NCI-H1417 treated with DMSO at 0.1 percent for 48 hours (cell line): ENCODE measurements at places on chromosomes 4 and X.

DNA sequence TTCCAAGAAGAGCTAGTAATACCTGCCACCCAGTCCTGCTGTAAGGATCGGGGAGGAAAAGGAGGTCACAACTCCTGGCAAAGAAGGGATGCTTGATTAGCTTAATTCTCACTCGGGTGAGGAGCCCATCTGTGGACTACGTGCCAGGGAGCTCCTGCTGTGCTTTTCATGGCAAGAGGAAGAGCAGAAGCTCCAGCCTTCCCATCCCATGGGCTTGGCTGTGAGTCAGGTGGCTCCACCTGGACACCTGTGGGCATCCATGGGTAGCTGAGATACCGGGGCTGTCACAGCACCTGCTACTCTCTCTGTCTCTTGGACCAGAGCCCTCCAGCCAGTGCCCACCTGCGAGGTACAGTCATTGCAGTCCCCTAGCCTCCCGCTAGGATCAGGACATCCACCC, 18.0 kb downstream of the CLNK start:
- no peak for DNase-seq

DNA sequence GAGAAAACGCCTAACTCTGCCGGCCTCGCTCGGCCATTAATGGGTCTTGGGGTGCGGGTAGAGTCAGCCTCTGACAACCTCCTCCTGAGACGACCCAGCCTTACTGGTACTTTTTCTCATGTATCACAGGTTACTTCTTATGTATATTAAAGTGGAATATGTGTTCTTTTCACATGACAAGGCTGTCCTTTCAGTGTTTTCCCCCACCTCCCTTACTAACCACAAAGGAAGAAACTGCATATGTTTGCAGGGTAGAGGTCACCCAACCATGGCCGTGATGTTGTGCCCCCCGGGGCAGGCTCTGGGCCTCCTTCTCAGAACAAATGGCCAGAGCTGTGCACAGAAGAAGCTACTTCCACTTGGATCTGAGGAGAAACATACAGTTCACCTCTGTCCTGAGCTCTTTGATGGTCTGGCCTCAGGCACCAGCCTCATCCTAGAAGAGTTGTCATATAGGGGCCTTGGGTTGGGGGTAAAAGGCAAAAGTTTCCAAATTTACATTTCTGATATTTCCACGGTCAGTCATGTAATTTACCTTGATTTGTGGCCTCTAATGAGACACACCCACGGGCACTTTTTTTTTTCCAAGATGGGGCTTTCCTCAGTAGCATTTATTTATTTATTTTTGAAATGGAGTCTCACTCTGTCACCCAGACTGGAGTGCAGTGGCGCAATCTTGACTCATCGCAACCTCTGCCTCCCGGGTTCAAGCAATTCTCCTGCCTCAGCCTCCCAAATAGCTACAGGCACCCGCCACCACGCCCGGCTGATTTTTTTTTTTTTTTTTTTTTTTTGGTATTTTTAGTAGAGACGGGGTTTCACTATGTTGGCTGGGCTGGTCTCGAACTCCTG, 1.9 kb downstream of the SOWAHD start:
- no peak for DNase-seq

DNA sequence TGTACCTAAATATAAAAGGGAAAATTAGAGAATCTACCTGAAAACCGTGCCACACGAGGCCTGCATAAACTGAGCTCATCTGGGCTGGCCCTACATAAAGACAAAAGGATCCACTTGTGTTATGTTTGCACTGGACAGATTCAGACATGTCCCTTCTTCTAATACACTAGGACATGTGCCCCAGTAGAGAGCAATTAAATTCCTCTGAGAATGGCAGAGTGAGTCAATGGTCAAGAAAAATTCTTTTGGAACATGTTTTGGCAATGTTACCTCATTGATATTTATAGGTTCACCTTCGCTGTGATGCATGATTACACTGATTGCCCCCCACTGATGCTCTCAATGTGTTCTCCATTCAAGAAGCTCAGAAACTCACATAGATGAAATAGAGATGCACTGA, 95.2 kb downstream of the MANBA start:
- DNase-seq, result peak; percentile 21

DNA sequence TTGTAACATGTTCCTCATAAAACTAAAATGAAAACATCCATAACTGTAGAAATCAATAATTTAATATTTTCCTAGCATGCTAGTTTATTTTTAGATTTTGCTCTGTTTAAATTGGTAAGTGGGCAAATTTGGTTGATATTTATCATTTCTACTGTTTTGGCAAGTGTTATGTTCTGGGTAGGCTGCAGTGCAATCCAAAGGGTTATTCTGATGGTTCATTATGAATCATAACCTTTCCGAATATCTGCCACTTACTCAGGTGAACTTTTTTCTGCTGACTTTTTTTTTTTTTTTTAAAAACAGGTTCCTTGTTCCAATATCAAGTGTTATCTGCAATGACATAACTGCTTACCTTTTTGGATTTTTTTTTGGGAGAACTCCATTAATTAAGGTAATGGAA, 52.0 kb downstream of the CDS1 start:
- no peak for DNase-seq

DNA sequence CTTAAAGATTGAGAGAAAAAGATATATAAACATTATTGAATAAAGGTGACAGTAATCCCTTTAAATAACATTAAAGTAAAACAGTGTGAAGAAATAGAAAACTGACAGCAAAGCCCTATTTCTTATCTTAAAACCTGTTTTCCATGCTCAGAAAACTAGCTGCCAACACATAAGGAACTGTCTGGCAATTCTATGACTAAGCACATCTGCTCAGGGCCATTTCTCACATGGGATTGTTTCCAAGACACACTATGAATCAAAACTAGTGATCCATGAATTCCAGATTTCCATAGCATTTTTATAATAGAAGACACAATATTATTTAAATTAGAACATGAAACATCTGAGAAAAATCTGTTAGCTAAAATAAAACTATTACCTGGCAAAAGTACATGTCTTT, 113.4 kb downstream of the SCLT1 start:
- no peak for DNase-seq

DNA sequence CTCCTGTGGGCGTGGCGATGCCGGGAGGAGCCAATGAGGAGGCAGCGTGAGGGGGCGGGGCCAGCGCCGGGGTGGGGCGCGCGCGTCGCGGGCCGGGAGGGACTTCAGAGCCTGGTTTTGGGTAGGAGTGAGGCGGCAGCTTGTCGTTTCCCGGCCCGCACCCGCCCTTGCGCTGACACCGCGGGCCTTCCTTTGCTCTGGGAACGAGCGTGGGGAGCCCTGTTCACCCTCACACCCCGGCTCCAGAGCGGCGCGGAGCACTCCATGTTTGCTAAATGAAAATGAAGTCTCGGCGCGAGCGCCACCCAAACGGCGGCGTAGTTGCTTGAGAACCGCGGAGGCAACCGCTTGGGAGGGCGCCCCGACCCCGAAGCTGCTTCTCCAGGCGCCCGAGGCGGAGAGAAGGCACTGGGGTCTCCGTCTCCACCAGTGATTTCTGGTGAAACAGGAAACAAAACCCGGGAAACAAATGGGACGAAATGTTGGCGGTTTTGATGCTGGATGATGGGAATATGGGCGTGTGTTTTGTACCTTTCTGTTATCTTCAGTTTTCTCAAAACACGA, 497 bp upstream of the GRPEL1 start:
- DNase-seq, result no peak

GRCh38 chrX:140817943-140818342, 108.4 kb downstream of the LINC00632 start:
- DNase-seq, result peak; percentile 3

DNA sequence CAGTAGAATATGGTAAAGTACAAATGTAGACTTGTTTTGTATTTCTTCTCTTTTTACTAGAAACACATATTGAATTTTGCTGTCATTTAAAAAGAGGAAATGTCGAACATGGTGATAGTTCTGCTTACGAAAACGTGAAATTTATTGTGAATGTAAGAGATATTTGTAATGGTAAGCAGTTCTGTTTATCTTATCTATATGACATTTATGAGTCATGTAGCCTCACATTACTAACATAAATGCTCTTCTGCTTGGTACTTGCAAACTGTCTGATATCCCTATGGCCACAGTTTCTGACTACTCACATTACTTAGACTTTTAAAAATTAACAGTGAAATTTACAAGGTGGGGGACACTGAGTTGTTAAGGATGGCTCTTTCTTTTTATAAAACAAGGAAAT, 57.9 kb downstream of the PASD1 start:
- DNase-seq, result no peak

GRCh38 chrX:23052324-23052723, 52.6 kb downstream of the DDX53 start:
- DNase-seq, result no peak

GRCh38 chr4:52052475-52052780, 1.3 kb downstream of the SPATA18 start:
- no peak for DNase-seq

DNA sequence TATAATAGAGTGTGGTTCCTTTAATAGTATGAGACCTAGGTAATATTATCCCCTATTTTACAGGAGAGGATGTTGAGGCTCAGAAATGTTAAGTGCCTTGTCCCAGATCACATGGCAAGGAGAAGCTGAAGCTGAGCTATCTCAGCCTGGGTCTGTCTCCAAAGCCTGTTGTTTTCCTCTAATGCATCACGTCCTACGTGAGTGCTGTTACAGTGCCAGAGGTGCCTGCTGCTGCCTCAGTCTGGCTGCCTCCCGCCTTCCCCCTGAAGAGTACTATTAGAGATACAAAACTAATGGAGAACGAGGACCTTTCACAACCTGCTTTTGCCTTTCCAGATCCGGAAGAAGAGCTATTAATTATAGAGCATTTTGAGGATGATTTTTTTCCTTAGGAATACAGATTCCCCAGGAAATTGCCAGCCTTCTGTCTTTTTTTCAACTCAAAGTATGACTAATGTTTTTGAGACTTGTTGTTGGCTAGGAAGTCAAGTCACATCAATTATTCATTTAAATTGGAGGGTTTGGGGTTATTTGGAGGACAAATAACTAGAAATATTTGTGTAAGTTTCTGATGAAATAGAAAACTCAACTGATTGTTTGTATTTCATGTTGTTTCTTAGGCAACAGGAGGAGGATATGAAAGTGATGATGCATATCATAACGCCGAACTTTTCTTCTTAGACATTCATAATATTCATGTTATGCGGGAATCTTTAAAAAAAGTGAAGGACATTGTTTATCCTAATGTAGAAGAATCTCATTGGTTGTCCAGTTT, 43.9 kb upstream of the MTMR1 start:
- DNase-seq, result no peak

GRCh38 chr4:150181536-150181935, 103.3 kb downstream of the DCLK2 start:
- DNase-seq, result no peak

GRCh38 chr4:6480534-6481088, 8.2 kb upstream of the PPP2R2C start:
- no peak for DNase-seq

GRCh38 chrX:154426916-154427770, 1.3 kb upstream of the ATP6AP1 start:
- DNase-seq, result no peak

DNA sequence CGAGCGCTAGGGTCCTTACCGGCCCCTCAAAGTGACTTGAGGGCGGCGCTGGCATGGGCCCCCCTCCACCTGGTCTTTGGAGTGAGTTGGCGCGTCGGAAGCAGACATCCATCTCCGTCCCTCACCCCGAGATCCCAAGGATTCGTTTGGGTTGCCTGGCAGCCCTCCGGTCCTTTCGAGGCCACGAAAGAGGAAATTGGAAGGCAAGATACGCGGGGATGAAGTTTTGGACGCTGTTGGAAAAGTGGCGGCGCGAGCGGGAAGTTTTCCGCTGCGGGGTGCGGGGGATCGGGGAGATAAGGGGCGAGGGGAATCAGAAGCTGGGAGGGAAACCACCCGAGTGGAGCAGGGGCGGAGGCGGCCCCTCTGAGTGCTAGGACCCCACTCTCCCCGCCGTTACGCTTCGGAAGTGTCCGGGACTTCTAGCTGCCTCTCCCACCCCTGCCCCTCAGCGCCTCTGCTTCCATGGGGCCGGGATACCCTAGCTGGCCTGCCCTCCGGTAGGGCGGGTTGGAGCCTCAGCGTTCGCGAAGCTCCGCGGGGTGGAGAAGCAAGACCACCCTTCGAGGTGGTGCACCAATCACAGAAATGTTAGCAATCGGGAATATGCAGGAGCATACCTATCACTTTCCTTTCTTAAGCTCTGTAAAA, 57.8 kb downstream of the FRMPD3 start:
- no peak for DNase-seq

- no peak for DNase-seq
Measured at GRCh38 chrX:71103110-71103983, 3.2 kb downstream of the CXorf65 start.

DNA sequence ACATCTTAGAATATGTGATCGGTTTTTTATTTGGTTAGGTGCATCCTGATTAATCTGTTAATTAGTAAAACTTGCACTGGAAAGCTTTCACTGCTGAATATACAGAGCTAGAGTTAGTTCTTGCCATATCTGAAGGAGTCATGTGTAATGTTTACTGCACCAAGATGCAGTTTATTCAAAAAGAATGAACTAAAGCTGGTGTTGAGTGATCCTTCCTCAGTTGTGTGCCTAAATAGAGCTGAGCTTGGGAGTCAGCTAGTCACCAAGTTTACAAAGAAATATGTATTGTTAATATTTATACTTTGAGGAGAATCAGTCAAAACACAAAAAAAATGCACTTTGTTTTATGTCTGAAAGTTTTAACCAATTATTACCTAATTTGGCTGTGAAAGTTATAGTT, 54.1 kb upstream of the FHDC1 start:
- DNase-seq, result no peak

GRCh38 chr4:2075171-2075986, 16.3 kb downstream of the NAT8L start:
- DNase-seq, result no peak

GRCh38 chr4:172546782-172547181, 621.8 kb upstream of the GALNT7 start:
- no peak for DNase-seq

DNA sequence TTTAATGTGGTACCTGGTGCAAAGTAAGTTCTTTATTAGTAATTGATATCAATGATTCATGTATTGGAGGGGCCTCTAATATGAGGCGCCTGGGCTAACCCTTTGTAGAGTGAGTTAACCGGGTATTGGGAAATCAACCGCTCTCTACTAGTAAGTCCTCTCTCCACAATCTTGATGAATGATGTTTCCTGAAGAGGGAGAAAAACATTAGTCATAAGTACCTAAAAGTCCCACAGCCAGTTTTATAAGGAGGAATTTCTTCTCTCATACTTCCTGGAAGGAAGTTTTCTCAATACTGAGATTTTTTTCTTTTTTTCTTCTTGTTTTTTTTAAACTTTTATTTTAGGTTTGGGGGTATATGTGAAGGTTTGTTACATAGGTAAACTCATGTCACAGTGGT, 62.3 kb downstream of the AGTR2 start:
- DNase-seq, result no peak

- DNase-seq, result no peak
Measured at GRCh38 chr4:124685851-124686250, 26.7 kb downstream of the ANKRD50 start.

GRCh38 chr4:27490315-27490714, 629.7 kb downstream of the STIM2 start:
- DNase-seq, result no peak

DNA sequence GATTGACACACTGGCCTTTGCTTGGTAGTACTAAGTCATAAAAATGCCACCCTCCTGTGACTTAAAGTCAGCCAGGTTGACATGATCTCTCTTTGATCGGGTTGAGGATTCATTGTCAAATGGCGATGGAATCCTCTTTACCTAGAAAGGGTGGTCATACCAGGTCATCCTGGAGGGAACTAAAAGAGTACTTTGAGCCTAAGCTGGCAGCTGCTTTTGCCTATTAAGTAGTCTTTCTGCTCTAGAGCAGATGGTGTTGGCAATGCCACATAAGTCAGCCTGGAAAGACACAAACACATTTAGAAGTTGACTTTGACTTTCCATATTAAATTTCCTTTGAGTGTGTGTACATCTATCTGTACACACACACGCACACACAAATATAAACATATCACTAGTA, 39.2 kb upstream of the C4orf54 start:
- no peak for DNase-seq
